ENCODE measurements at places on chromosomes 3 and 15.

DNA sequence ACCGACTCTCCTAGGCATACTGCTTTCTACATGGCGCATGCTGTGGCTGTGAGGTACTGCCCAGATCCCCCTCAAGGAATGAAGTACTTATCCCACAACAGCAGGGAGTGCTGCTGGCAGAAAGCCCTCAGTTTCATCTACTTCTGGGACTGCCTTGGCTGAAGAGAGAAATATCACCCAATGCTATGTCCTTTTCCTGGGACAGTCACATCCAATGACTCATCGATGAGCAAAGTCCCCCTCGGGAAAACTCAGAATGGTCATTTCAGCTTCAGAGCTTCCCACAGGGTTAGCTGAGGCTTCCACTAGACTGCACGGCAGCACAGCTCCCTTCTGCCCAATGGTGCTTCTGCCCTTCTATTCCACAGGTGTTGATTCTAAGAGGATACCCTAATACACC lies 3.6 kb upstream of the NMD3 start:
- no peak for DNase-seq

- DNase-seq, result no peak
Observed at GRCh38 chr15:80404761-80405553, 775 bp downstream of the ARNT2 start.

DNA sequence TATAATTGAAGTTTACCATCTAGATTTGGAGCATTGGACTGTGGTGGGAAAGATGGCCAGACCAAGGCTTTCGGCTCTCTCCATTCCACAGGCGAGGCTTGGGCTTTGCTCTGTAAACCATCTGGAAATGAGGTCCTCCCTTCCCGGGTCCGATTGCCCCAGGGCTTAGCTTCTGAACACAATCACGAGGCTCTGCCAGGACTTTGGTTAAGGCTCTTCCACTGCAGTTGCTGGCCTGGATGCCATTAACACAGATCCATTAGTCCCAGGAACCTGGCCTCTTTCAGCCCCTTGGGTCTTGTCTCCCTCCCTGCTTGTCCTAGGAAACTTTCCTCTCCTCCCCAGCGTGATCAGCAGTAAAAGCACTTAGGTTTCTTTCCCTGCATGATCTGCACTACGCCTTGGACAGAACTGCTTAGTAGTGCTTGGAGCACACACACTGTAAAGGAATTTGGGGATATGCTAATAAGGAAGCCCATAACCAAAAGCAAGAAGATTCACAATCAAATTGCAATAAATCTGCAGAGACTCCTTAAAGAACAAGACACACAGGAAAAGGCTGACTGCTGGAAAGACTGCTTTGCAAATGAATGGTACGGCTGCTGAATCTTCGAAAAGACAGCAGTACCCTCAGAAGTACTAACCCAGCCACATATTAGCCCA lies 154.3 kb downstream of the ECT2 start:
- no peak for DNase-seq

DNA sequence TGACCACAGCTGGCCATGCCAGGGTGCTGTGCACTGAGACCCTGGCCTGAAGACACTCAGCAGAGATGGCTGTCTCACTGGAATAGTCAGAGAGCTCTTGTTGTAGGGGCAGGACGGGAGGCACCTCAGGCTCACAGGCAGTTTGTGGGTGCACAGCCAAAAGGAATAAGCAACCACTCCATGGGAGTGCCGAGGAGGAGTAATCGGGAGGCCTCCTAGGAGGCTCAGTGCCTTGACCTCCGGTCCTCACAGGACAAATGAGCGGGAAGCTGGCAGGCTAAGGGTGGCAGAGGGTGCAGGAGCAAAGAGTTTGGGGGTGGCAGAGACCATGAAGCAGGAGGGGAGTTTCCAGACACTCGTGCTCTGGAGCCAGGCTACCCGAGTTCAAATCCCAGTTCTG lies 81.7 kb downstream of the SMAD6 start:
- no peak for DNase-seq

DNA sequence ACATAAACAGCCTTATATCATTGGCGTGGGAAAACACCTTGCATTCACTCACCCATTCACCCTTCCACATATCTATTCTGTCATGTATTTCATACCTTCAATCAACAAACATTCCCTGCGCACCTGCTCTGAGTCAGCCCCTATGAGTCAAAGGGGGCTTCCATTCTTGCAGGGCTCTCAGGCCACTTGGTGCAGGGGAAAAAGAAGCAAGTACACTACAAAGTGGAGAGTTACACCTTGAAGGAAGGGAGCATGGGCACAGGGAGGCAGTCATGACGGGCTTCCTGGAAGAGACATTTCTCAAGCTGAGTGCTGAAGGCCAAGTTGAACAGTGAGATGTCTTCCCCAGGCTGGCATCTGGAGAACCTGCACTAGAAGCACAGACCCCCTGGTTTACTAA lies 4.6 kb upstream of the AMOTL2 start:
- DNase-seq, result no peak

DNA sequence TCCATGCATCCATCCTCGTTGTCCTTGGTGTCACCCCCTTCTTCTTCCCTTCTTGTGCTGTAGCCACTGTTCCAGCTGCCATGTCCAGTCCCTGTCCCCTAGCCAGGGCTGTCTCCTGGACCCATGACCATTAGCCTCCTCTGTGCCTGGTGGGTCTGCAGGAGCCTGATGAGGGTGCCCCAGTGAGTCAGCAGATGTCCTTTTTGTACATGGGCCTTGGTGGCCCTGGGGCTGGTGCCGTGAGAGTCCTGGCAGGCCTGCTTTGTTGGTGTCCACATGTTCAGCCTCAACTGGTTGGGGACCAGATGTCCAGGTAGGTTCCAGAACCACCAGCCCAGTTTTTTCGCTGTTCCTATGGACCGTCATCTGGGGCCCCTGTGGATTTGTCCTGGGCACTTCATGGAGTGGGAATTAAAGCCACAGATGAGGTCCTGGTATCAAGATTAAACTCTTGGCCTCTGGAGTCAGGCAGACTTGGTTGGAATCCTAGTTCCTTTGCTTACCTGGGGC lies 66.1 kb downstream of the FBLN2 start:
- DNase-seq, result no peak

DNA sequence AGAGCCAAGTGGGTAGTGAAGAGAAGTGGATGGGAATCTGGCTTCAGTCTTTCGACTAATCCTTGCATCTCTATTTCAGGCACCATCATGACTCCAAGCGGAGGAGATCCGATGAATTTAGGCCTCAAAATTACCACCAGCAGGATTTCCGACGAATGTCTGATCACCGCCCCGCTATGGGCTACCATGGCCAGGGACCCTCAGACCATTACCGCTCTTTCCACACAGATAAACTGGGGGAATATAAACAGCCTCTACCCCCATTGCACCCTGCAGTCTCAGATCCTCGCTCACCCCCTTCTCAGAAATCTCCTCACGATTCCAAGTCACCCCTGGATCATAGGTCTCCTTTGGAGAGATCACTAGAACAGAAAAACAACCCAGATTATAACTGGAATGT lies 64.7 kb downstream of the RGMA start:
- DNase-seq, result no peak

DNA sequence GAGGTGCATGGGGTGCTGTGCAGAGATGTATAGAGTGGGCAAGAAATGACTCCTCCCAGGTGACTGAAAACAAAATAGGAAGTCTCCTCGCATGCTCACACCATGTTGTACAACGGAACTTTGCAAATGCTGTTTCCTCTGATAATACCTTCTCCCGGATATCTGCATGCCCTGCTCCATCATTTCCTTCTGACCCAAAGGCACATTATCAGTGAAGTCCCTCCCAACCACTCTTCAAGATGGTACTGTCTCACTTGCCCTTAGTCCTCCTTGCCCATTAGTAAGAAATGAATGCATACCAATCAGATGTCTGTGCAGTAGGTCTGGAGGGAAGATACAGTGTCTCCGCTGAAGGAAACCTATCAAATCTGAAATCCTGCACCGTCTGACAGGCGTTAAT lies 12.0 kb downstream of the TMED3 start:
- no peak for DNase-seq

DNA sequence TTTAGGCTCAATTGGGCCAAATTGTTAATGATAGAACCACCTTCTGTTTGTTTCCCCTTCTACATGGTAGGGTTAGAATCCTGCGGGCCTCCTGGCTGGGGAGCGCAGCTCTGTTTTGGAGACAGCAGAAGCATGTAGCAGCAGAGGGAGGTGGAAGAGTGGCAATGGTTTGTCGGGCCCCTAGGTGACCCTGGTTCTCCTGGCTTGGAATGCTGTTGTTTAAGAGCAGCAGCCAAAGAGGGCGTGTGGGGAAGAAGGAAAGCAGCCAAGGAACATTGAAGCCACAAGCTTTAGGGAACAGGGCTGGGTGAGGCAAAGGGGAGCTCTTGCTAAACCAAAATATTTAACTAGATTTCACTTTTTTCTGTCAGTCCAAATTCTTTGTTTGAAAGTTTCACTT lies 213.7 kb upstream of the NR2E3 start:
- DNase-seq, result no peak

DNA sequence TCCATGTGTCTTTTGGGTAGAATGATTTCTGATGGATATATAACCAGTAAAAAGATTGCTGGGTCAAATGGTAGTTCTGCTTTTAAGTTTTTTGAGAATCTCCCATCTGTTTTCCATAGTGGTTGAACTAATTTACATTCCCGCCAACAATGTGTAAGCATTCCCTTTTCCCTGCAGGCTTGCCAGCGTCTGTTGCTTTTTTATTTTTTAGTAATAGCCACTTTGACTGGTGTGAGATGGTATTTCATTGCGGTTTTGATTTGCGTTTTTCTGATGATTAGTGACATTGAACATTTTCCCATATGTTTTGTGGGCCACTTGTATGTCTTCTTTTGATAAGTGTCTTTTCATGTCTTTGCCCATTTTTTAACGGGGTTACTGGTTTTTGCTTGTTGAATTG lies 36.3 kb upstream of the MB21D2 start:
- DNase-seq, result no peak

- DNase-seq, result no peak
Observed at GRCh38 chr15:81166636-81167305, 29.9 kb upstream of the IL16 start.

- no peak for DNase-seq
Observed at GRCh38 chr3:12187448-12188327, 29.0 kb upstream of the TIMP4 start.

DNA sequence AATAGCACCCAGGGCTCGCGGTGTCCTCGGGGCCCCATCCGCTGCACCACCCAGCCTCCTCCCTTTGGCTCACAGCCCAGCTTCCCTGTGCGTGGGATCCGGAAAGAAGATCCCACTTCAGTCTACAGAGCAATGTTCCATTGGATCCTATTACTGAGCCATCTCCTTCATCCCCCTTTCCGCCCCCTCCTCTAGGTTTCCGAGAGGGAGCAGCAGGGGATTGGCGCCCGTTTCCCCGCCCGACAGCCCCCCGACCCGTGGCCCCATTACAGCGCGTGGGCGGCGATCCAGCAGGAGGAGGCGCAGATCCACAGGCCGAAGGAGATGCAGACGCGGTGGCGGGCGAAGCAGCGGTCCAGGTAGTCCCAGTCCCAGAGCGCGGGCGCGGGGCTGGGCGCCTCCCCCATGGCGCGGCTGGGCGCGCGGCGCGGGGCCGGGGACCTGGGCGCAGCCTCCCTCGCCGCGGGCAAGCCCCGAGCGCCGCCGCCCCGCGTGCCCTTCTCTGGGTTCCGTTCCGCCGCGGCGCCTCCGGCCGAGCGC lies 340 bp downstream of the TMEM44 start:
- peak; percentile 6 for DNase-seq

- no peak for DNase-seq
Observed at GRCh38 chr3:54665016-54665600, 262.8 kb downstream of the LRTM1 start.

- no peak for DNase-seq
Observed at GRCh38 chr15:49421991-49422390, 1.1 kb upstream of the FGF7 start.

DNA sequence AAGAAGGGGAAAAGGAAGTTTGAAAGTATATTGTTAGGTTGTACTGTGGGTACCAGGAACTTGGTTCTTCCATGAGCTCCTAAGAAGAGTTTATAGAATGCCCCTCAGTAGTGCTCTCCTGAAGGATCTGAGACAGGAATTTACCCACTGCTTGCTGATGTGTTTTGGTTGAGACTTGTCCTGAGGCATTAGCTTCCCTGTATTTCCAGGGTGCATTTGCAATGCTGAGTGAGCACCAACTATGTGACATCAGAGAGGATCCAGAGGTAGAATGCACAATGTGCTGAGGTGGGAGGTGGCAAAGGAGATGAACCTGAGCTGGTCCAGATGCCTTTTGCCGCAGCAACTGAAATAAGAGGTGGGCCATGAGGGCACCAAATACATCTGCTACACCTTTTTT lies 64.3 kb upstream of the LRRC3B start:
- DNase-seq, result no peak

DNA sequence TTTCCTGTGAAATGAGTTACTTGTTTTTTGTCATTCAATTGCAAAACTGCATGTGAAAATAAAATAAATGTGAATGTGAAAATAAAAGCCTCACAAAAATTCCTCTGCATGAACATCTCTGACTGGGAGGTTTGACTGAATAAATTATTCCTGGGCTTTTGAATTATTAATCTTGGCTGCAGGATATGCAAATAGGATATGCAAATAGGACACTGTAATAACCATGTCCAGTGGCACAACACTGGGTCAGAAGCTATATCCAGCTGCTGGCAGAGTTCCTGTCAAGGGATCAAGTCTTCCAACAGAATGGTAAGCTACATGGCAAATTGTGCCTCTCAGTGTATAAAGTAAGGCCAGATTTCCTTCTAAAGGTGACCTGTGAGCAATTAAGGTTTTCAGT lies at the start of gene SUCNR1:
TSS of gene SUCNR1 (plus strand) at position 246 of the 400 bp plus-strand sequence. CDS start 6,250 bp downstream, outside the sequence.
- DNase-seq, result no peak

- DNase-seq, result no peak
Observed at GRCh38 chr3:49009396-49009795, 2.2 kb downstream of the WDR6 start.

- no peak for DNase-seq
Observed at GRCh38 chr3:58116985-58117384, 93.8 kb downstream of the DNASE1L3 start.

DNA sequence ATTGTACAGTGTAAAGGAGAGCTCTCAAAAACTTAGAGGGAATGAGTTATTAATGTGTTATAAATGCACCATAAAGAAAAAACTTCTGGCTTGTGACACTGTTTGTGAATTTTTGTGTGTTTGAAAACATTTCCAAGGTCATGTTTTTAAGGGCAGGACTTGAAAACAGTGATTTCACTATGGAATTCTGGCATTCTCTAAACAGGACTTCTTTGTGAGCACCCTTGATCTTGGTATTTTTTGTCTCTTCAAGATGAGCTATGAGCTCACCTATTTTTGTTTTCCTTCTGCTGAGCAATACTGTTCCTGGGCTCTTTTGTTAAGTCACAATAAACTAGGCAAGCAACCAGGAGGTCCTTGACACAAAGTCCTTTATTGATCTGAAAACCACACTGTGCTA lies 284.4 kb downstream of the RBMS3 start:
- DNase-seq, result no peak

DNA sequence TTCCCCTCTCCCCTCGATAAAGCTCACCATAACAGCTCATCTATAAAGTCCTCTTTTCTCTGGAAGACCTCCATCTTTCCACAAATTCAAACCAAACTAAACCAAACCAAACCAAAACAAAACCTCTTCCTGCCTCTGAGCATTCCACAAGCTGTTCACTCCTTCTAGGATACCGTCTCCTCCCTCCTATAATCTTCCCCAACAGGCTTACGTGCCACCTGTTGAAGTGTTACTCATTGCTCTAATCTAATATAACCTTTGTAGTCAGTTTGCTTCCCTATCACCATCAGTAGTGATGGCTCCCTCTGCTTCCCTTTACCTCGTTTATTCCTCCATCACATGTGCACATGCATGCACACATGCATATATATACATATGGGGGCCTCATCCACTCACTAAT lies 12.7 kb upstream of the CCR9 start:
- no peak for DNase-seq

Measured in urinary bladder (tissue), 4 donors.